ENCODE measurements at places on chromosomes 4 and X. TPM values are rescaled to one million over a fixed set of nuclear protein-coding genes. Genes with fewer than 3 reads are reported as not detected.

DNA sequence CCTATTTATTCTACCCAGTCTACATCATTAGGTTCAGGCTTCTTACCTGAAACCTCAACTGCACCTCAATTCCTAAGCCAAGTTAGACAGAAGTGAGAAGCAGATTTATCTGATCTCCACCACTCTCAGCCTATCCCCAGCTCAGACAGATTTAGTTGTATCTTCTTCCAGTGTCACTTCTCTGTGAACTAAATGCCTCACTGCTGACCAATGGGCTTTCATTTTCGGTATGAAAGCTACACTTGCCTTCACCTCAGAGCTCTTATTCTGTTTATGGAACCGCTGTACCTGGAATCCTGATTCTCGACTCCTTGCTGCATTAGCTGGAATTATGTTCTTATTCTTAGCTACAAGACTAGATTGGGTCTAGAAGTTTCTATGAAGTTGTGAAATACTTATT, 833.2 kb downstream of the CCSER1 start:
- no peak for DNase-seq

DNA sequence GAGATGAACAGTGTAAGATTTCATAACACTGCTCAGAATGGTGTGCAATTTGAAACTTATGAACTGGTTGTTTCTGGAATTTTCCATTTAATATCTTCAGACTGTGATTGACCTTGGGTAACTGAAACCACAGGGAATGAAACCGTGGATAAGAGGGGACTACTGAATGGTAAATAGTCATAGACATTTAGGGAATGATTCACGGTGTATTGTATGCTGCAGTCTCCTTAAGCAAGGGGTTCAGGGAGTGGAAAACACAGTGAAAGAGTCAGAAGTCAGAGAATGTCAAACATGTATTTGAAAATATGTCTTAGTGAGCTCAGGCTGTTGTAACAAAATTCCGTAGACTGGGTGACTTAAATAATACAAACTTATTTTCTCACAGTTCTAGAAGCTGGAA, 398.2 kb upstream of the DIPK2B start:
- DNase-seq, result no peak

- no peak for DNase-seq
Observed at GRCh38 chr4:151992332-151993154, 231.7 kb upstream of the GATB start.

- DNase-seq, result peak; percentile 43
Observed at GRCh38 chr4:3747581-3747904, 18.6 kb upstream of the ADRA2C start.

DNA sequence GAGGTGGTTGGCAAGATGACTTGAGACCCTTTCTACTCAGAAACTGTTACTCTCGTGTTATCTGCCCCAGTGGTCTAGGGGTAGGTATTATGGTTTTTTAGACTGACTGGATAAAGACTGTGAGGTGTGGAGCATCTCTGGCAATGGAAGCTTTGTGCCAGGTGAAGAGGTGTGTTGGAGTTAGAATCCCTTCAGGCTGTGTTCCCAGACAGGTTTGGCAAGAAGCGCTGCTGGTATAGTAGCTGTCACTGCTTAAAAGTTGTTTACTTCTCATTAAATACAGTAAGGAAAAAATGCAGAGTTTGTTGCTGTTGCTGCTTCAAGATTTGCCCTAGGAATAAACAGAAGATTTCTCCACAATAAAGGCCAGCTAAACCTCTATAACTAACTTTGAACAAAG, 35.3 kb downstream of the AREG start:
- DNase-seq, result no peak

Gene GPR78
- total RNA-seq, result not detected

- DNase-seq, result no peak
Observed at GRCh38 chr4:114811564-114812301, 213.1 kb downstream of the UGT8 start.

- DNase-seq, result peak; percentile 10
Observed at GRCh38 chr4:65508168-65508567, 162.1 kb downstream of the EPHA5 start.

DNA sequence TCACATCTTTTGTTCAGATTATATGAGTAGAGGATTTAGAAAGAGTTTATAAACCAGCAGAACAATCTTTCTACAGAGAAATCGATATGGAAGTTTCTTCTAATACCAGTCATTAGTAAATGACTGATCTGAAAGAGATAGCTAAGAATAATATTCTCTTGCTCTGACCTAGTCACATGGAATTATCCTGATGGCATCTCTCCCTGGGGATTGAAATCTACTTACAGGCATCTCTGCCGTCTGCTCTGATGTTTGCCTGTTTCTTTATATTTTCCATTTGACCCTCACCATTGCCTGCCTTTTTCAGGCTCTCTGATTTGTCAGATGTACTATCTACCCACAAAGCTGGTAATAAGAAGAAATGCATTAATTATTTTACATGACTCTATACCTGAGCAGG, 1157.3 kb downstream of the PCDH7 start:
- no peak for DNase-seq

Gene RASGEF1B
- total RNA-seq, result 0.33 TPM

Gene LEF1
- total RNA-seq, result 0.84 TPM

GRCh38 chrX:153708415-153708814, 15.8 kb downstream of the BCAP31 start:
- DNase-seq, result peak; percentile 87

Gene PDZD4
- 0.68 TPM for total RNA-seq

DNA sequence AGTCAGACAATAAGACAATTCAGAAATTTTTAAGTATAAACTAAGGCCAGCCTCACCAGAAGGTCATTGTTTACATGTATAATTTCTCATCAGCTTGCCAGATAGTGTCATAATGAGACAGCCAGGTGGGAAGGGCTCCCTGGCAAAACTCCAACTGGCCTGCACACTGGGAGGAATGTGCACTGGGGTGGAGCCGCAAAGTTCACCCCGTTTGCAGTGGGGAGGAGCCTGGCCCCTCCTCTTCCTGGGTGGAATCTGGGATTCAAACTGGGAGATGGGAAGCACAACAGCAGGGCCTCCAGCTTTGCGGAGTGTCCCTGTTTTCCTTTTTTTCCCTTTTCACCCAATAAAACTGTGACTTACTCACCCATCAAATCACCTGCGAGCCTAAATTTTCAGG, 329.9 kb downstream of the SMARCA1 start:
- DNase-seq, result no peak

GRCh38 chr4:146062340-146062739, 113.2 kb upstream of the LSM6 start:
- DNase-seq, result no peak

DNA sequence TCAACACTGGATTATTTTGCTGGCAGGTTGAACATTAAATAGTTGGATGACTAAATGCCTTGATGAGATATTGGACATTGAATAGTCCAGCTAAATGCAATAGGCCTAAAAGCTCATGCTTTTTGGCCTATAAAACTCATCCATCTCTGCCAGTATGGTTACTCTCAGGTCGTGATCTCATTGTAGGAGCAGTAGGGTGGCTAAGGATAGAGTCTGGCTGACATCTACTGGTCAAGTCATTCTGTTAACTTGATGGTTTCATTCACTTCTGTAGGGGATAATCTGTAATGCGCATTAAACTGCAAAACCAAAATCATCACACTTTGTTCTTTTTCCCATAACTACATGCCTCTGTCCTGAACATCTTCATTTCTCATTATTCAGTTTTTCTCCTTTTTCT, 227.0 kb downstream of the DKK2 start:
- DNase-seq, result peak; percentile 72

DNA sequence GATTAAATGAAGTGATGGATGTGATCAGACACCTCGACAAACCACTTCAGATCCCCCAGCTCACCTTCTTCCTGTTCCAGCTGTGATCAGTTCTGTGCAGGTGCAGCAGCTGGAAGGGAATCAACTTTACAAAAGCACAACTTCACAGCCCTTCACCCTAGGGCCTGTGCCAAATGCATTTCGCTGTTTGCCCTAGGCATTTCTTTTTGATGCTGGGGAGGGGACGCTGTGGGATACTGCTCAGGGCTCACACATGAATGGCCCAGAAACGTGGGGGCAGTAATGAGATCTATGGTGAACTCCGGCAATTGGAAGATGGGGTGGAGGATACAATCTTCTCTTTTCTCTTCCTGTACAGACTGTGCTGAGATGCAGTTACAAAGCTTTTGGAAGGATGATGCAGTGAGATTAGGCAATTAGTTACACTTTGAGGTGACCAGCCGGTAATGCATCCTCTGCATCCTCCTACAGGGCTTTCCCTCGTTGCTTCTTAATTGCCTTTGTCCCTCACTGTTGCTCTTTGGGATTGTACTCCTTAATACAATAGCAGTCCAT, 215.1 kb upstream of the PITX2 start:
- no peak for DNase-seq

DNA sequence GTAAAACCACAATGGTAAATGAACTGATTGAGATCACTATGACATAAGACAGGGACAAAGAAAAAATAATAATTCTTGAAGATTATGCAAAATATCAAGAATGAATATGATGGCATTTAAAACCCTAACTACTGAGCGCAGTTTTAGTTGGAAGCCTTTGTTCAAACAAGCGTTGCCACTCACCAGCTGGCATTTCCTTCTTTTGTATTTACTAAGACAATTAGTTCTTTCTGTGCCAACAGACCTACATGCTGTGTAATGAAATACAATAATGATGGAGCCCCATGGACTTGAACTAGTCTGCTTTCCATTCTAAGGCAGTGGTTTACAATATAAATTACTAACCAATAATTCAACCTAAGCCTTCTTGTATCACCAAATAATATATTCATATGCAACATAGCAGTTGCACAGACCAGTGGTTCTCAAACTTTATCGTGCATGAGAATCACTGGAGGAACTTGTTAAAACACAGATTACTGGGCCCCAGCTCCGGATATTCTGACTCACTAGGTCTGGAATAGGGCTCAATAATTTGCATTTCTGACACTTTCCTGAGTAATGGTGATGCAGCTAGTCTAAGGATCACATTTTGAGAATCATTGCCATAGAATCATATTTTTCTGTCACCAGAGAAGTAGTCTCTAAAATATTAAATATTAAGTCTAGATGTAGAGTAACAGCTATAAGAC, 196.4 kb upstream of the MAGEB18 start:
- peak; percentile 85 for DNase-seq

Gene RASL11B
- not detected for total RNA-seq

DNA sequence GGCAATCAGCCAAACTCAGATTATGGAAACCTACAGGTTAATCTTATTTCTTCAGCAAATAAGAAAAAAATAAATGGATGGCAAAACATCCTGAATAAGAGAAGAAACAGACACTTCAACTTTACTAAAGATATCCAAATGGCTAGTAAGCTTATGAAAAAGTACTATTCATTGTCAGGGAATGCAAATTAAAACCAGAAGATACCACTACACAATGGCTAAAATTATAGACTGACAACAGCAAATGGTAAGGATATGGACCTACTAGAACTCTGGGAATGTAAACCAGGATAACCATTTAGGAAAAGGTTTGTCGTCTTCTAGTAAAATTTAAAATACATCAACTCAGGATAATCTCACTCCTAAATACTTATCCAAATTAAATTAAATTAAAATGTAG, 24.3 kb downstream of the GRSF1 start:
- no peak for DNase-seq

Gene AWAT2
- total RNA-seq, result 1.2 TPM

Gene CCSER1
- total RNA-seq, result 1.9 TPM

DNA sequence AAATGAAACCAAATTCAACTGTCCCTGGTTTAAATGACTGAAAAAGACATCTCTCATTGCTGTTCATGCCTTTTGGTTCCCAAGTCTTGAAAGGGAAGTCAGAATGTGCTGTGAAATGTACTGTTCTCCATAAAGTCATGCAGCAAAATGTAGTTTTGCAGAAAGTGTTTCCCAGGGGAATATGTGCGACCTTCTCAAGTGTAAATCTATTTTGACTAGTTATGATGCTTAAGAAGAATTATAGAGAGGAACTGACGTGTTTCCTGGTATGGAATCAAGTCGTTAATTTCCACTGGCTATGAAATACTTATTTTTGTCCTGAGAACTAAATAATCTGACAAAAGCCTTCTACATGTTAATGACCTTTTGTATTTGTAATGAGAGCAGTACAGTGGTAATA, 223.1 kb downstream of the CLCN4 start:
- DNase-seq, result peak; percentile 21

- no peak for DNase-seq
Observed at GRCh38 chrX:117898226-117898625, 218.4 kb downstream of the KLHL13 start.

GRCh38 chr4:165921546-165921945, 48.5 kb downstream of the TLL1 start:
- no peak for DNase-seq

GRCh38 chr4:1243451-1244080, 5.4 kb downstream of the CTBP1 start:
- no peak for DNase-seq

Gene EPGN
- 0.09 TPM for total RNA-seq

DNA sequence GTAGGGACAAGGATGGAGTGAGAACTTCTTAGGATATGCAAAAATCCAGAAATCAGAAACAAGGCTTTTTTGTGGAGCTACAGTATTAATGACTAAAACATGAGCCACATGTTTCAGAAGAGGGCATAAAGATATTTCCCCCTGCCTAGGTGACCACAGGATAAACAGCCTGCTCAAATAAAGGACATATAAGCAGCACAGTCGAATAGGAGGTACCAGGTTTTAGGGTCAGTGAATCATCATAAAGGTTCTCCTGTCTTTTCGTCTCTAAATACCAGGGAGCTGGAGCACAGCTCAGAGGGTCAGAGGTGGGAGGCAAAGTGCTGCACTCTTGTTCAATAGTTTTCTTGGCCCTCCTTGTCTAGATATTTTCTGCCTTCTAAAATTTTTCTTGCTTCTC, 211.9 kb upstream of the HS3ST1 start:
- DNase-seq, result no peak

GRCh38 chrX:10904220-10904619, 206.9 kb upstream of the HCCS start:
- DNase-seq, result no peak

Gene NAP1L2
- total RNA-seq, result 2.2 TPM

DNA sequence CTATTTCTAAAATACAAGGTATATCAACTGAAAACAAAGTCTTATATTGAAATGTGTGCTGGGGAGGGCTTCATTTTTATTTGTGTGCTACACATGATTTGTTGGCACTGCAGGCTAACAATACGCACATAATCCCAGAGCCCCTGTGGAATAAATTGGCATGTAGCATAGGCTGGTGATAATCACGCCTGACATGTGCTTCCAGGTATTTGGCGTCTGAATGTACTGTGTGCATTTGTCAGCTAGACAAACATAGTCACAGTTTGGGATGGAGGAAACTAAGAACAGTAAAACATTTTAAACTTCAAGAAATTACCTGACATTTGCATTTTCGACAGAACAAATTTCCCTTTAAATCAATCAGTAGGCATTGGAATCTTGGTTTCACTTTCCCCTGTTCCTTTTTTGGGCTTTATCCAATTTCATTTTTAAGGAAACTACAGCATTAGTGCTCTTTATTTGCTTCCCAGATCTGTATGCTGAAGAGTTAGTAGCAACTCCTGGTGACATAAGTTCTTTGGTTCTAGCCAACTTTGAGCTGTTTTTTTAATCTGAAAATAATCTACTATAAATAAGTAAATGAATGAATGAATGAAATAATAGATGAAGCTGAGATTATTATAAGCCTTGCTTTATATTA, 472.3 kb downstream of the PDHA2 start:
- DNase-seq, result no peak
